Stimulated activated CD8-positive, alpha-beta memory T cell treated with anti-CD3 and anti-CD28 coated beads, Interleukin-15, amount 100 ng/mL, for 24 hours (primary cell): ENCODE measurements at places on chromosomes 4 and X.

- DNase-seq, result no peak
These were observed 13.7 kb upstream of the TMPRSS11E start for GRCh38 chr4:68433582-68433981.

DNA sequence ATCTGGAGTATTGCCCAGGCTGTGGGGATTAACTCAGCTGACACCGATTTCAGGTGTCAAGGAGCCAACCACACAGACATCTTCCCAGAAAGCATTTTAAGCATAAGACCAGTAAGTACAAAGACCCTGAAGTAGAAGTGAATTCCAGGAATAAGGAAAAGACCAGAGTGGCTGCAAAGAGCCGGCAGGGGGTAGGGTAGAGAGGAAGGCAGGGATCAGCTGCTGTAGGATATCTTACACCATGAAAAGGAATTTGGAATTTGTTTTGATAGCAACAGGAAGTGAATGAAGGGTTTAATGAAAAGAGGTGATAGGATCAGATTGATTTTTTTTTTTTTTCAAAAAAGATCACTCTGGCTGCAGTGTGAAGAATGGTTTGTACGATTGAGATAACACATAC lies 113.6 kb upstream of the PPARGC1A start:
- DNase-seq, result no peak

- no peak for DNase-seq
These were observed 32.2 kb downstream of the NFXL1 start for GRCh38 chr4:47882228-47882627.

DNA sequence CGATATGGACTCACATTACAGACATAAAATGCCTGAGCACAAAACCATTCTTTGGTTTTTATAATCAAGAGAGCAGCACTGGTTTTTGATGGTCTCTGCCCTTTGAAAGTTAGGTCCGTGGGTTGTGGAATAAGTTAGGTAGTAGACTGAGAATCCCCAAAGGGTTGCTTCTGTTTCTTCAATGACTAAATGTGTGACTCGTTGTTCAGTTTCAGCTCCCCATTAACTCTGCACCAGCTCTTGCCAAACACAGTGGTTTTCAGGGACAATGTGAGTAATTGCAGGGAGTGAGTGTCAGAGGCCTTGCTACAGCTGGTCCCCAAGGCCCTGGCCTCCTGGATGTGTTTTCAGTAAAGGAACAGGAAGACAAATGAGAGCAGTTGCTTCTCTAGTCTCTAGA lies 24.8 kb downstream of the SMIM20 start:
- no peak for DNase-seq

- DNase-seq, result no peak
These were observed 21.9 kb upstream of the SPON2 start for GRCh38 chr4:1194010-1194900.

DNA sequence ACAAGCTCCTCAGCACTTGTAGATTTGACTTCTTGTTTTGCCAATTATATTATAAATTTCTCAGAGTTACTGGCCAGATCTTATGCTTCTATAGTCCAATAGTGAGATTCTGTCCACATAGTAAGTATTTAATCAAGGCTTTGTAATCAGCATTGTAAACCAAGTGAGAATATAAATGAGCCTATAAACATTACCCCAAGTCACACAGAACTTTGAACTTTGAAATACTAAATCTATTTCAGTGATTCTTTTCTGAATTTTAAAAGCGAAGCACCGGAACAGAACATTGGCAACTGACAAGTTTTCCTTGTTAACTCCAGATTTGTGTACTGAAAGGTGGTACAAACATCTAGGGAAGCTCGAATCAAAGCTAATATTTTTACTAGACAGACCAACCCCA lies 37.2 kb downstream of the PPM1K start:
- DNase-seq, result no peak
